ENCODE measurements at places on chromosomes 12 and 14.

DNA sequence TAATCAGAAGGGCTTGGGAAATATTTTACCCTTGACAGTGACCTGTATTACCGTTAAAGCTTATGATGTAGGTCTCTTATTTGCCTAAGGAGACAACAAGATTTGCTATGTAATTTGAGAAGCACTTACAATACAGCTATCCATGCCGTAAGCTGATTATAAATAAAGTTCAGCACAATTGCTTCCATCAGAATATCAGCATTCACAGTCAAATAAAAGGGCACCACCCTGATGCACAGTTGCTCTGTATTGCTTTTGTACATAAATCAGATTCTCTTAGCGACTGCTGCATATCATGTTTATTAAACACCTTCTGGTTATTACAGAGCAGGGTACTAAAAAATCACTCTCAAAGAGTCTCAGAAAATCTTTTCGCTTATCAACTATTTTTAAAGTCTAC is 67.3 kb upstream of the VRK1 start:
- DNase-seq, result no peak

DNA sequence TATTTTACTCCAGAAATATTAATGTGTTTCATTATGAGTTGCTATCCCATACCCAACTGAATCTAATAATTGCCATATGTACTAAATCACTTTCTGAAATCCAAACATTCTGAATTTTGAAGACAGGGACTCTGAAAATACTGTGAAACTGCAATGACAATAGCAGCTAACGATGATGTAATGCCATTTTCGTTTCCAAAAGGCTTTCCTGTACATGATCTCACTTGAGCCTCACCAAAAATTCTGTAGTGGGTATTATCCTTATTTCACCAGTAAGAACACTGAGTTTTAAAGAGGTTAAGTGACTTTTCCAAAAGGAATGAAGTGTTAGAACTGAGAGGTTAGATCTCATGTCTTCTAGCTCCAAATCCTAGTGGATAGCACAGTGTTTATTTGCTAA is 133.3 kb downstream of the FLRT2 start:
- DNase-seq, result no peak

- no peak for DNase-seq
These were observed 60.3 kb downstream of the PHLDA1 start for GRCh38 chr12:75971253-75971652.

GRCh38 chr12:131101703-131102492 is 148.2 kb downstream of the ADGRD1 start:
- no peak for DNase-seq

DNA sequence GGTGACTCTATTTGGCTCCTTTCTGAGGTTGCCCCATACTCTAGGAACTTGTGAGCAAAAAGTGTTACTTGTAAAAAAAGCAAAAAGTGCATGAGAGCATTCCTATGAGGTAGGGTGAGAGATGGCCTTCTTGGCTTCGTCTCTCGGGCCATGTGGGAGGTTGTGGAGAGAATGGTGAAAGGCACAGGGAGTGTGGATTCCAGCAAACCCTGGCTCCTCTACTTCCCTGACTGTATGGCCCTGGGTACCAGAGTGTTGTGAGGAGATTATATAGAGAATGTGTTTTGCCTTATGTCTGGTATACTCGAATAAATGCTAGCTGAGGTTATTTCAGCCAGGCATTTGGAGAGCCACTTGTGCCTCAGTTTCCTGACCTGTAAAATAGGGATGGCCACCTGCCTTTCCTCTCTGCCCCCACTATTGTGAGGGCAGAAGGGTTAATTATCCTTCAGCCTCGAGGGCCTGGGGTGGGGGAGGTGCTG is 11.0 kb downstream of the PLEKHG3 start:
- DNase-seq, result no peak

- no peak for DNase-seq
These were observed 316.7 kb upstream of the KITLG start for GRCh38 chr12:88896958-88897357.

DNA sequence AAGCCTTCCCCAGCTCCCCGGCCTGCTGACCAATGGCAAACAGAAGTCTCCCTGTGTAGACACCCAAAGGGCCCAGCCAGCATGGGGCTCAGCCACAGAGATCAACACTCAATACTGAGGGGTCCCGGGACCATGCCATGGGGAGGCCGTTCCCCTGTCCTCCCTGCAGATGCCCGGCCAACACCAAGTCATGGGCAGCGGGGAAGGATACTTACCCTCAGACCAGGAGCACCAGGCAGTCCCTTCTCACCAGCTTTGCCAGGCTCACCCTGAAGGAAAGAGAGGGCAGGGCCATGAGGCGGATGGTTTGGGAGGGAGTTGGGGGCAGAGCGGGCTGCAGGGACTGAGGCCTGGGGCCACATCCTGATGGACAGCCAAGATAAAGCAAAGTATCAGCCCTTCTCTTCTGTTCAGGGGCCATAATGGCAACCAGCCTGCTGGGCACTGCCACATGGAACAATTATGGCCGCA is 19.9 kb downstream of the COL2A1 start:
- DNase-seq, result no peak

DNA sequence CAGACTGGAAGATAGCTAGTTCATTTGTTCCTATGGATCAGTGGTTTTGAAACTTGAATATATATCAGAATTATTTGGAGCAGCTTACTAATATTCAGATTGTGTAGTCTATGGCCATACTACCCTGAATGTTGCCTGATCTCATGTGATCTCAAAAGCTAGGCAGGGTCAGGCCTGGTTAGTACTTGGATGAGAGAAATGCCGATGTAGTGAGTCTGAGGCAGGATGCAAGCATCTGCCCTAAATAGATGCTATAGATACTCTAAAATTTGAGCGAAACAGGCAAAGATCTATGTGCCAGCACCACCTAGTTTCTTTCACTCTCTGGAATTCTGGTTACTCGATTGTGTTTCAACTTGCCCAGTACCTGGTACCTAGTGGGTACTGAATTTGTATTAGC is 40.9 kb downstream of the FRMD6 start:
- no peak for DNase-seq

GRCh38 chr12:62371661-62372060 is 95.0 kb upstream of the MON2 start:
- no peak for DNase-seq

DNA sequence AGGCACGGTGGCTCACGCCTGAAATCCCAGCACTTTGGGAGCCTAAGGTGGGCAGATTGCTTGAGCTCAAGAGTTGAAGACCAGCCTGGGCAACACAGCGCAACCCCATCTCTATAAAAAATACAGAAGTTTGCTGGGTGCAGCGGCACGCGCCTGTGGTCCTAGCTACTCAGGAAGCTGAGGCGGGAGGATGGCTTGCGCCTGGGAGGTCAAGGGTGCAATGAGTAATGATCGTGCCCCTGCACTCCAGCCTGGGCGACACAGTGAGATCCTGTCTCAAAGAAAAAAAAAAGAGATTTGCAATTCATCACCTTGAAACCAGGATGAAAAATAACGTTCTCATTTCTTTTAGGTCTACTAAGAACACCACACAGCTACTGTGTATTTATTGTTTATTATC is 4.0 kb downstream of the STX2 start:
- DNase-seq, result no peak

DNA sequence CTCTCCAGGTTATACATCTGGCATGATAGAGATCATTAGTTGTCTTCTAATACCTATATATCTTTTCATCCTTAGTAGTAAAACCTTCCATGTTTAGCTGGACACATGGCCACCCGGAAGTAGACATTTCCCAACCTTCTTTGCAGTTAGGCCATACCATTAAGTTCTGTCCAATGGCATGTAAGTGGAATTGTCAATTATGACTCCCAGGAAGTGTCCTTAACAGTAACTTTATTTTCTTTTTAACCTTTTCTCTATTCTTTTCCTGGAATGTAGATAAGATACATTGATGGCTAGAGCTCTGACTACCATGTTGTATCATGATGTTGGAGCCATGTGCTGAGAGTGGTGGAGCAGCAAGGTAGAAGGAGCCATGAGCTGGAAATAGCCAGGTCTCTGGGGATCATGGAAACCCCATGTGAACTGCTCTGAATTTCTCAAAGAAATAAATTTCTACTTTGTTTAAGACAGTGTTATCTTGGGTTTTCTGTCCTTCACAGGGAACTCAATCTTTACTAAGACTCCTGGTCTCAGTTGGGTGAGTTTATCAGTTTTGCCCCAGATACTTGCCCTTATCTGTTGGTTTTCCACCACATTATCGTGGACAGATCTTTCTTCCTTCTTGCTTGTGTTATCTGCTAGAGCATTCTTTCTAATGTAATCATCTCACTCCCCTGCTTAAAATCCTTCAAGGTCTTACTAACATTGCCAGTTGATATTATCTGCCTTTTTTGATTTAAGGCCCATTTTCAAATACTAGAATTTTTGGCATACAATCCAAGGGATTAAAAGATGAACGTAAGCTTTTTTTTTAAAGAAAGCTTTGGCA is 5.1 kb upstream of the LTA4H start:
- no peak for DNase-seq

GRCh38 chr12:44053549-44054127 is 217.8 kb downstream of the TMEM117 start:
- peak; percentile 23 for DNase-seq

GRCh38 chr12:63042646-63043045 is 107.7 kb upstream of the PPM1H start:
- DNase-seq, result no peak

GRCh38 chr12:54024581-54025305 is 3.5 kb upstream of the HOXC6 start:
- no peak for DNase-seq

DNA sequence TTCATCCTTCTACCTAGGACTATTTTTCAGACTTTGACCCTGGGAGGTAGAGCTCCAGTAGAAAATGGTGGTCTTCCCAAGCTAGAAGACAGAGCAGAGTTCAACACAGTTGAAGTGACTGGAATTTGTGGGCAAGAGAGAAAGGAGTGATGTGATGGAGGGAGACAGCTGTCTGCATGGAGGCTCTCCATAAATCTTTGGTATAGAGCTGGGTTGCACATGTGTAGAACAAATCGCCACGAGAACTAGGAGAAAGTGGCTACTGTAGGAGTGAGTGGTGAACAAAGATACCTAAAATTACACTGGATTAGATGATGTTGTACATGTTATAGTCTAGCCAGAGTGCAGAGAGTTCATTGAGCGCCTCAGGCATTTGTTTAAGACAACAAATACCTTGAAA is 14.5 kb downstream of the GPR135 start:
- no peak for DNase-seq

- no peak for DNase-seq
These were observed 291.7 kb upstream of the DDHD1 start for GRCh38 chr14:53444677-53445312.

GRCh38 chr12:4293299-4293965 is 19.9 kb downstream of the CCND2 start:
- DNase-seq, result no peak

DNA sequence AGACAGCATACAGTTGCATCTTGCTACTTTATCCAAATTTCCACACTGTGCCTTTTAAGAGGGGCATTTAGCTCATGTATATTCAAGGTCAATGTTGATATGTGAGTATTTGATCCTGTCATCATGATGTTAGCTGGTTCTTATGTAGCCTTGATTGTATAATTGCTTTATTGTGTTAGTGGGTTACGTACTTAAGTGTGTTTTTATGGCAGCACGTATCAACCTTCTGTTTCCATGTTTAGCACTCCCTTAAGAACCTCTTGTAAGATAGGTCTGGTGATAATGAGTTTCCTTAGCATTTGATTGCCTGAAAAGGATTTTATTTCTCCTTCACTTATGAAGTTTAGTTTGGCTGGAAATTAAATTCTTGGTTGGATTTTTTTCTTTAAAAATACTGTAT is 445.2 kb downstream of the NAV3 start:
- DNase-seq, result no peak

- DNase-seq, result no peak
These were observed 10.6 kb downstream of the TRHDE start for GRCh38 chr12:72282721-72283120.

DNA sequence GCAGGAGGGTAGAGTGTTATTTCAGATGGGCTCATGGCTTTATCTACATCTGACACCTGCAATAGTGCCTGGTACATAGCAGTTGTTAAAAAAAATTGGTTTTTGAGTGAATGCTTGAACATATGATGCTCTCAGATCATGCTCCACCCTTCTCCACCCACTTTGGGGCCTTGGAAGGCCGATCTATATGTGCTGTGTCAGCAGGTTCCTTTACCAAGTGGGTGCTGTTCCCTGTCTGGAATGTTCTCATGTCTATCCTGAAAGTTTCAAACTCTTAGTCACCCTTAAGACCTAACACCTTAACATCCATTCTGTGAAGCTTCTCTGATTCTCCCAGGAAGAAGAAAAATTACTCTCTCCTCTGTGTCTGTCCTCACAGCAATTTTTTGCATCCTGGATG is 556.3 kb upstream of the TBX3 start:
- no peak for DNase-seq

GRCh38 chr14:69471436-69471835 is 13.1 kb upstream of the PLEKHD1 start:
- no peak for DNase-seq

- no peak for DNase-seq
These were observed 121.4 kb downstream of the SMOC1 start for GRCh38 chr14:70000601-70001000.

GRCh38 chr14:30129807-30130206 is 202.2 kb upstream of the PRKD1 start:
- no peak for DNase-seq

DNA sequence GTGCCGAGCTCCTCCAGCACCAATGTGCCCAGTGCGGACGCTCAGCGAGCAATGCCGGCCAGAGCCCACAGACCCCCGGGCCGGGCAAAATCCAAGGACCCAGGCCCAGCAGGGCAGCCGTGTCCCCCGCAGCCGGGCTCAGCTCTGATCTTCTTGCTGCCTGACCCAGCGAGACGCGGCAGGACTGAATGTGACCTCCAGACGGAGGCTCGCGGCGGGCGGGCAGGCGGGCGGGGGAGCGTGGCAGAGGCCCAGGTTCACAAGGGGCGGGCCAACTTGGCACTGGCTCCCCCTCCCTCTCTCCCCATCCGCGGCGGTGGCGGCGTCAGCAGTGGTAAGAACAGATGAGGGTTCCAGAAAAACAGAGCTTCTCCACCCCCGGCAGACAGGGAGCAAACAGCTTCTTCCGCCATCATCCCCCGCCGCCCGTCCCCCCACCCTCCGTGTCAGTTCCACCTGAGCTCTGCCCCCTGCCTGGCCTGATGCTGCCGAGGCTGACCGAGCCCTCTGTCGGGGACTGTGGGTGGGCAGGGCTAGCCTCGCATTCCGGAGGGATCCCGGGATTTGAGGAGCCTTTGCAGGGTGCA is 94.3 kb downstream of the RFLNA start:
- DNase-seq, result no peak

Measured in AG04449 (cell line).